ENCODE measurements at places on chromosomes 1 and 21.

DNA sequence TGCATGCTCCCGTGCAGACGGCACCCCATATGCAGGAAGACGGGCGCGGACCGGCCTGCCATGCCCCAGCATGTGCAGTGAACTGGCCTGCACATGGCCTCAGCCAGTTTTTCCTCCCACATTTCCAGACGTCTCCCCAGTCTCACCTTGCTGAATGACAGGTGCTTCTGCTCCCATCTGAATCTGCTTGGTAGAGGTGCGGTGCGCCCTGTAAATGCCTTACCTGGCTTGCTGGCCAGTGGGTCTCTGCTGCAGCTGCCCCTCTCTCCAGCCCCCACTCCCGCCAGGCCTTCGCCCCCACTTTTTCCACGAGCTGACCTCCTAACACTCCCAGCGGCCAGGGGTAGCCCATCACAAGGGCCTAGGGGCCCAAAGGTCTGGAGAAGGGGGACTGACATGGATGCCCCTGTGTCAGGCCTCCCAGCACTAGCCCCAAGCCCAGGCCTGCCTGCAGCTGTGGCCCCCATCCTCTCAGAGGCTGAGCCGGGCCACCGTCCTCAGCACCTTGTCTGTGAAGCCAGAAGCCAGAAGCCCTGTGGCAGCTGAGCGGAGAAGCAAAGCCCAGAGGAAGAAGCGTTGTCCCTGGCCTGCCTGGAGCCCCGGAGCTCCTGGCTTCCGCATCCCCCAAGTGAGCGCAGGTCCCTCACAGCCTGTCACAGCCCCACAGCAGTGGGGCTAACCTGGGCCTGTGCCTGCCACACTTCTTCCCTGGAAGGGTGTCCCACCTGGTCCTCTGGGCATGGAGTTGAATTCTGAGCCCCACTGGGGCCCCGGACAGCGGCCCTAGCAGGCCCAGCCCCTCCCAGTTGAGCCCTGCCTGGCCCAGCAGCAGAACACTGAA is 3.7 kb upstream of the SLC19A1 start:
- no peak overlapping the region for H3K27ac ChIP-seq
- peaks cover 2% of the 10 kb centered on the region for H3K4me1 ChIP-seq
- peaks cover 7% of the 10 kb centered on the region for H3K36me3 ChIP-seq
- H3K4me3 ChIP-seq, result no peak overlapping the region

DNA sequence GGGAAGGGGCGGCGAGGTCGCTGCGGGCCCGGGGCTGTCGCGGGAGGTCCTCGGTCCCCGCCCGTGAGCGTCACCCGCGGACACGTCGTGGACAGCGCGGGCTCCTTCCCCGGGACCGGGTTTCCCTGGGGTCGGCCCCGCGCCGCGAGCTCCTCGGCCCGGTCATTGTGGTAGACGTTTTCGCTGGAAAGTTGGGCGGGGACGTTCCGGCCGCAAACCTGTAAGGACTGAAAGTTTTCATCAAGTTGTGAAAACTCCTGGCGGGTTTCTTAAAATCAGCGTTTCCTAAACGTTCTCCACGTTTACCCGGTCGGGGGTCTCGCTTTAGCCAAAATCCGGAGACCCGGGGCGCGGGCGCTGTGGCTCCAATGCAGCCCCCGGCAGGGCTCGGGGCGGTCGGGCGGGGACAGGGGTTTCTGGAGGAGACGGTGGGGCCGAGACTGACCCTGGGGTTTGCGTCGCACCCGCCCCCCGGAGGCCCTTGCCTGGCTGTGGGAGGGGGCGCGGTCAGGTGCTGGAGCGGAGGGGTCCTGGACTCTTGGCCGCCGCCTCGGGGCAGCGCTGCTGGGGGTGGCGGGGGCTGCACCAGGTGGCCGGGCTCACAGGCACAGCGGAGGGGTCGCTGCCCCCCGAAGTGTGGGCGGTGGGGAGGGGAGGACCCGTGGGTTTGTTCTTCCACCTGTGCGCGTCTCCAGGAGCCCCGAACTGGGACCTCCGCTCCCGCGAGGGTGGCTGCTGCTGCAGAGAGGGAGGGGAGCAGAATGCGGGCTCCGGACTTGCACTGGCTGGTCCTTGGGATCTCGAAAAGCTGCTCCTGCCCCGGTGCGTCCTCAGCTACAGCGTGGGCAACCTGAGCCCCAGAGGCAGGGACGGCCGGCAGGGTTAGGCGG is 827 bp downstream of the PRKCZ start:
- H3K4me1 ChIP-seq, result no peaks in the 10 kb centered on the region
- DNase-seq, result no peak
- H3K4me3 ChIP-seq, result peak overlapping the region; percentile 65
- H3K27me3 ChIP-seq, result no peaks in the 10 kb centered on the region

- H3K27ac ChIP-seq, result no peak overlapping the region
- H3K27me3 ChIP-seq, result no peaks in the 10 kb centered on the region
- H3K4me1 ChIP-seq, result no peaks in the 10 kb centered on the region
- H3K36me3 ChIP-seq, result no peaks in the 10 kb centered on the region
- no peak for DNase-seq
Observed at GRCh38 chr1:165795894-165796293, 27.2 kb upstream of the TMCO1 start.

DNA sequence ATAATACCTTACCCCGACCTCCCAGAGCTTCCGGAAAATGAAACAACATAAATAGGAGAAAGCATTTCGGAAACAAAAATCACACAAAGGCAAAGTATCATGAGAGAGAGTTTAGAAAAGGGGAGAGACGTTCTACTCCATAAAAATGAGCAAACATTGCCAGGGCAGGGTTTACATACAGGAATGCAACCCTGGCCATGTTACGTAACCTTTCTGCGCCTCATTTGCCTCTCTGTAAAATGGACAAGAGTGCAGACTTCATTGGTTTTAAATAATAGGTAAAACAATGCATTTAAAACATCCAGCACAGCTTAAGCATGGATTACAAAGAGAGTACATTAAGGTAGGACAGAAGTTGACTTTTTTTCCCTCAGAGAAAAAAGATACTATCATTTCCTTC is 45.6 kb downstream of the PHC2 start:
- no peaks in the 10 kb centered on the region for H3K27me3 ChIP-seq
- no peak overlapping the region for H3K4me3 ChIP-seq
- no peaks in the 10 kb centered on the region for H3K4me1 ChIP-seq
- no peak for DNase-seq

- peaks cover 4% of the 10 kb centered on the region for H3K4me1 ChIP-seq
- H3K27me3 ChIP-seq, result no peaks in the 10 kb centered on the region
- DNase-seq, result no peak
- H3K4me3 ChIP-seq, result no peak overlapping the region
- no peak overlapping the region for H3K27ac ChIP-seq
Observed at GRCh38 chr1:239233626-239234025, 152.7 kb upstream of the CHRM3 start.

DNA sequence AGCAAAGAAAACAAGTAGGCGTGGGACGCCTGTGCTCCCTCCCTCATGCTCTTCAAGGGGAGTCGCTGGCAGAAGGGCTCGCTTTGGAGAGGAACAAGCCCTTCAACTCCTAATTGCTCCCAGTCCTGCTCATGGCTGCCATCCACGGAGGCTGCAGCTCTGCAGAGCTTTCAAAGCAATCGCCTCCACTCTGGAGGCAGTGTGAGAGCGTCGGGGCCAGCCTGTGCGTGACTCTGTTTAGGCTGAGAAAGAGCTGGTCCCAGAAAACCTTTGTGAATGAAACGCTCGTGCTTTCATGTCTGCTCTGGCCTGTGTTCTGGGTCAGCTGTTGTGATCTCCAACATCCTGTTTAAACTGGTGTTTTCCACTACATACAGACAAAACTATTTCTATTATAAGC is 23.9 kb upstream of the RUNX1 start:
- no peaks in the 10 kb centered on the region for H3K4me1 ChIP-seq
- H3K4me3 ChIP-seq, result no peak overlapping the region
- no peak for DNase-seq
- no peak overlapping the region for H3K27ac ChIP-seq
- H3K27me3 ChIP-seq, result no peaks in the 10 kb centered on the region

- peak; percentile 83 for DNase-seq
- peak overlapping the region; percentile 54 for H3K4me3 ChIP-seq
- H3K4me1 ChIP-seq, result peaks cover 2% of the 10 kb centered on the region
- no peak overlapping the region for H3K27ac ChIP-seq
- H3K36me3 ChIP-seq, result no peaks in the 10 kb centered on the region
Observed at GRCh38 chr1:27388337-27389005, 4.0 kb upstream of the GPR3 start.

- no peak overlapping the region for H3K27ac ChIP-seq
- no peak overlapping the region for H3K4me3 ChIP-seq
- no peak for DNase-seq
- H3K27me3 ChIP-seq, result no peaks in the 10 kb centered on the region
Observed at GRCh38 chr1:192880231-192880630, 71.4 kb downstream of the RGS2 start.

DNA sequence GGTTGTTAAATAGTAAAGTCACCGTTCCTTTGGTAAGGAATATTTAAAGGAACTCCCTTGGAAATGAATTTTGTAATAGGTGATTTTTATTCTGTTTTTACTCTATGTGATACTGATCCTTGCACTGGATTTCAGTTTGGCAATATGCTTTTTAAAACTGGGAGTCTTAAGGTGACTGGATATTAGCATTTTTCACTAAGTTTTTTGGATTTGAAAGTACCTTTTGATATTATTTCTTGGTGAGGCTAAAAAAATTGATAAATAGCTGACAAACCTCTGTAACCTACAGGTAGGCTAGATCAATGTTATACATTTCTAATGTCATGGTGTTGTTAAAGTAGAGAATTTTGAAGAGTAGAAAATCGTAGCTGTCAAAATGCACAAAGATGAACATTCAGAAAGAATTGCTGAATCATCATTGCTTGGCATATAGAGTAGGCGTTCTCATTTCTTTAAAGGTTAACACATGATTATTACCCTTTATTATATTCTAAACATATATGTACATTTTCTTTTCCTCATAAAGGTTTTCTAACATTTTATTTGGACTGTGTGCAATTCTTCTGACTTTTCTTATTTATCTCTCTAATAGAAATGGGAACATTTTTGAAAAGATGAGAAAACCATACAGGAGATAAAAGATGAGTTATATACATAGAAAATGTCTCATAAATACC is 1.5 kb upstream of the DNAJB4 start:
- H3K4me3 ChIP-seq, result no peak overlapping the region
- no peak overlapping the region for H3K27ac ChIP-seq
- H3K4me1 ChIP-seq, result no peaks in the 10 kb centered on the region
- no peaks in the 10 kb centered on the region for H3K27me3 ChIP-seq
- no peaks in the 10 kb centered on the region for H3K36me3 ChIP-seq

GRCh38 chr1:44405031-44405797 is at the start of gene RNF220:
Gene RNF220, plus strand, starts transcription at chr1:44405255.
- H3K36me3 ChIP-seq, result no peaks in the 10 kb centered on the region
- H3K4me1 ChIP-seq, result no peaks in the 10 kb centered on the region
- peak; percentile 82 for DNase-seq
- H3K27ac ChIP-seq, result no peak within 1 kb of the TSS
- peaks cover 29% of the 10 kb centered on the region for H3K27me3 ChIP-seq
- peak within 1 kb of the TSS; percentile 88 for H3K4me3 ChIP-seq

DNA sequence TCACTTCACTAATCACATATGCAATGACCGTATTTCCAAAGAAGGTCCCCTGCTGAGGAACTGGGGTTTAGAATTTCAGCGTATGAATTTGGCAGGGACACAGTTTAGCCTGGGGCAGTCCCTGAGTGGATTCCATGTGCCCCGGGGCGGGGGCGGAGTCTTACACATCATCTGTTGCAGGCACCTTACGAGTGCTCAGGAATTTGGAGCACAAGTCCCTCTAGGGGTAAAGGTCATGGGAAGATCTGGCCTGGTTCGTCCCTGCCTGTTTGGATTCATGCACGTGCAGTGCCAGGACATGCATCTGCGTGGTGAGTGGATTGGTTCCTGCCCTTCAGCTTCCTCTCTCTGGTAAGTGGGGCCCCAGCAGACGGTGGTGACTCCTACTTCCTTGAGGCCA is 208.3 kb upstream of the C1orf174 start:
- H3K36me3 ChIP-seq, result no peaks in the 10 kb centered on the region
- no peaks in the 10 kb centered on the region for H3K27me3 ChIP-seq
- H3K4me3 ChIP-seq, result no peak overlapping the region

GRCh38 chr1:243550276-243550675 is 294.4 kb downstream of the SDCCAG8 start:
- H3K27me3 ChIP-seq, result no peaks in the 10 kb centered on the region
- no peak overlapping the region for H3K27ac ChIP-seq
- DNase-seq, result no peak
- H3K36me3 ChIP-seq, result no peaks in the 10 kb centered on the region
- H3K4me1 ChIP-seq, result no peaks in the 10 kb centered on the region

GRCh38 chr1:226764533-226764932 is 25.5 kb upstream of the ITPKB start:
- no peaks in the 10 kb centered on the region for H3K36me3 ChIP-seq
- no peaks in the 10 kb centered on the region for H3K27me3 ChIP-seq
- peaks cover 12% of the 10 kb centered on the region for H3K4me1 ChIP-seq
- no peak overlapping the region for H3K4me3 ChIP-seq

- no peak for DNase-seq
- peaks cover 3% of the 10 kb centered on the region for H3K4me1 ChIP-seq
- no peak overlapping the region for H3K4me3 ChIP-seq
- H3K27ac ChIP-seq, result no peak overlapping the region
- H3K36me3 ChIP-seq, result peaks cover 3% of the 10 kb centered on the region
Observed at GRCh38 chr1:62022382-62022983, 172.2 kb upstream of the L1TD1 start.

DNA sequence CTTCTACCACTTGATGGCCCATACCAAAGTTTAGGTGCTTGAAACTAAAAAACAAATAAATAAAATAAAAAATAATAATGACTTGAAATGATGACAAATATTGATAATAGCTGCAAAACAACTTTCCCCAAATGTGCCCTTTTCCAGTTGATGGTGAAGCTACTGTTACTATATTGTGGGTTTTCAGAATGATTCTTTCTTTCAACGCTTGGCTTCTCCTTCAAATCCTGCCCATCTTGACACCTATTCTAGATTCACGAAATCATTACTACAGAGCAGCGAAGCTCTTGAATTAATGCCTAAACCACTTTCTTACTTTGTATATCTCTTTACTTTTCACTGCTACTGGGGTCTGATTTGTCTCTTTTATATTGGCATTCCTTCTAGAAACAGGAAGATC is 9.2 kb upstream of the C1orf141 start:
- no peak for DNase-seq
- H3K4me1 ChIP-seq, result no peaks in the 10 kb centered on the region
- H3K27me3 ChIP-seq, result no peaks in the 10 kb centered on the region
- no peak overlapping the region for H3K27ac ChIP-seq

- H3K36me3 ChIP-seq, result no peaks in the 10 kb centered on the region
- DNase-seq, result no peak
- no peak overlapping the region for H3K27ac ChIP-seq
Observed at GRCh38 chr21:16264319-16264718, 534.5 kb downstream of the USP25 start.

DNA sequence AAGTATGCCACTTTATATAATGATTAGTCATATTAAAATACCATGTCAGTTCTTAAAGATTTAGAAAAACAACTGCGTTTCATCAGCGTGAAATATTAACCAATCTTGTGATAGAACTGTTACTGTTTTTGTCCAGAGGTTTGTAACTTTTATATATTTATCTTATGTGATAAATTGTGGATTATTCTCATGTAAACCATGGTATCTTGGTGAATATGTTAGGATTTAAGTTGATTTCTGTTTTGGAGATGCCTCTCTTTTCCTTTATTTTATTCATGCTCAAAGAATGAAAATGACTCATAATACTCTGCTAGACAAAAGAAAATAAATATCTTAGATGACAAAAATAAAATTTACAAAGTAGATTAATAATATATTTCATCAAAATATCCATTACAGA is 88.4 kb downstream of the ADGRL4 start:
- H3K4me3 ChIP-seq, result no peak overlapping the region
- DNase-seq, result no peak
- no peaks in the 10 kb centered on the region for H3K4me1 ChIP-seq

- no peak overlapping the region for H3K27ac ChIP-seq
- no peaks in the 10 kb centered on the region for H3K27me3 ChIP-seq
- H3K4me3 ChIP-seq, result no peak overlapping the region
- DNase-seq, result no peak
- peaks cover 13% of the 10 kb centered on the region for H3K36me3 ChIP-seq
Observed at GRCh38 chr1:237580726-237581125, 310.0 kb downstream of the ZP4 start.
